Vagina (tissue), 2 donors: ENCODE measurements at places on chromosomes 6 and 20.

- H3K36me3 ChIP-seq, result no peaks in the 10 kb centered on the region
- H3K27me3 ChIP-seq, result no peaks in the 10 kb centered on the region
- no peak for DNase-seq
- H3K27ac ChIP-seq, result no peak overlapping the region
These were observed 20.7 kb upstream of the PKHD1 start for GRCh38 chr6:52108128-52108527.

DNA sequence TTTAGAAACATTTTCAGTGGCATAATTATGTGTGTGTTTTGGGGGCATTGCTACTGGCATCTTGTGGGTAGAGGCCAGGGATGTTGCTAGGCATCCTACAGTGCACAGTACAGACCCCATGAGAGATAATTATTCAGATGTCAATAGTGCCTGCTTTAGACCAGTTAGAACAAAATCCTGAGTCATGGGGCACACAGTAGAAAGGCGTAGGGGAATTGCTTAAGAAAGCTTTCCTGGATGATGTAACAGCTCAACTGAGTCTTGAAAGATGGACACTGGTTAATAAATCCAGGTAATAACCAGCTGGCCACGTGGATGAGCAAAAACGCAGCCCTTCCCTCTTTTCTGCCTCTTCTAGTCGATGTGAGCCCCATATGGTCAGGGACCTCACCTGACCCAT, 51.1 kb downstream of the KCNB1 start:
- H3K27ac ChIP-seq, result no peak overlapping the region
- DNase-seq, result no peak
- H3K36me3 ChIP-seq, result no peaks in the 10 kb centered on the region
- no peaks in the 10 kb centered on the region for H3K27me3 ChIP-seq
- no peak overlapping the region for H3K4me3 ChIP-seq

- H3K36me3 ChIP-seq, result no peaks in the 10 kb centered on the region
- H3K4me3 ChIP-seq, result no peak overlapping the region
- no peak overlapping the region for H3K27ac ChIP-seq
- H3K4me1 ChIP-seq, result no peaks in the 10 kb centered on the region
These were observed 29.8 kb downstream of the ADGRG6 start for GRCh38 chr6:142331601-142332000.

- DNase-seq, result no peak
- no peaks in the 10 kb centered on the region for H3K36me3 ChIP-seq
- H3K27ac ChIP-seq, result no peak overlapping the region
- H3K27me3 ChIP-seq, result no peaks in the 10 kb centered on the region
These were observed 335.0 kb upstream of the TSHZ2 start for GRCh38 chr20:52637201-52637600.

DNA sequence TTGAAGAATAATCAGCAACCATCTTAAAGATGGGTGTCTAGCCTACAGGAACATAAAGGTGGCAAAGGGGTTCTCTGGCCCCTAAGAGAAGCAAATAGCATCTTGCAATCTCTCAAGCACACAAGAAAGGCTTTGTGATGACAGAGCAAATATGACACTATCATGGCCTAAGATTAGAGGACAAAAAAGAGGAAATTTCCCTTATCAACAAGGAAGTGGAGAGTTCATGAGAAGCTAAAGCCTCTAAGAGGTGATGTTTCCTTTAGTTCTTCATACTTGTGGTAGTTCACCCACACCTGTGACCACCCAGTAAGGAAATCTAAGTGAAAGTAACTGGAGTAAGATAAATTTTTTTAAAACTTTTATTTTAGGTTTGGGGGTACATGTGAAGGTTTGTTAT, 88.4 kb downstream of the OLIG3 start:
- H3K4me3 ChIP-seq, result no peak overlapping the region
- H3K27me3 ChIP-seq, result no peaks in the 10 kb centered on the region
- no peaks in the 10 kb centered on the region for H3K4me1 ChIP-seq
- DNase-seq, result no peak
- no peak overlapping the region for H3K27ac ChIP-seq
- H3K36me3 ChIP-seq, result no peaks in the 10 kb centered on the region

DNA sequence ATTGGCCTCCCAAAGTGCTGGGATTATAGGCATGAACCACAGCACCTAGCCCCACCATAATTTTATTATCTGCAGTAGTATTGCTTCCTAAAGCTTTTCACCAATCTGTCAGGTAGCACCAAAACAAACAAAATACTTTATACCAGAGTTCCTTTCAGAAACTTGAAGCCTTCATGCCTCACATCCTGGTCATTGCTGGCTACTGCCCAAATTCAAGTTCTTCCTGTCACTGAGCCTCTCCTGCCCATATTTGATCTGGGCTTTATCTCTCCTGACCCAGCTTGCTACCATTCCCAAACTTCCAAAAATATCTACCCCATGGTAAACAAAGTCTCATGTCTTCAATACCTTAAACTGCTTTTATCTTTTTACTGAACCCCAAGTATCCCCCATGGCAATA, 34.9 kb upstream of the DST start:
- no peak overlapping the region for H3K27ac ChIP-seq
- peaks cover 12% of the 10 kb centered on the region for H3K4me1 ChIP-seq
- H3K27me3 ChIP-seq, result no peaks in the 10 kb centered on the region
- no peak for DNase-seq

DNA sequence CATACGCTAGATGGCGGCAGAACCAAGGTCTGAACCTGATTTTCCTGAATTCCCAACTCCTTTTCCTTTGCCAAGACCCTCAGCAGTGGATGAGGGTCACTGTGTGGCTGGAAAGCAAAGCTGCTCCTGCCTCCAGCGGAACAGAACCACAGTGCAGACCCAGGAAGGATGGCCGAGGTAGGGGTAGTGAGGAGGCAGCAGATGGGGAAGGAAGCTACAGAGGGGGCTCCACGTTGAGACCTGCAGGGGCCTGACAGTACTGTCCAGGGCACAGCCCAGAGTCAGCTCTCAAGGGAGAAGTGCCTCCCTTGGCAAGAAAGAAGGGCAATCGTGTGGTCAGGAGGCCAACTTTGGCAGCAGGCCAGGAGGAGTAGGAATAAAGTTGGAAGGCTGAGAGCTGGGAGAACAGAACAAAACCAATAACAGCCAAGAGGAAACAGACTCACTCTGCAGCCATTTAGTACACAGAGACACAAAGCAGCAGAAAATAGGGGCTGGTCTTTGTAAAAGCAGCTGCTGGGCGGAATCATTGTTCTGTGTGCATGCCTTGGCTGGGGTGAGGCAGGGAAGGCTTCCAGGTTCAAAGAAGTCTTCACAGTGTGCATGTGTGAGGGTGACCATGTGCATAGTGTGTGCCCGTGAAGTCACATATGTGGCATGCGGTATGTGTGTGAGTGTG, 3.1 kb downstream of the GABRR2 start:
- H3K27me3 ChIP-seq, result no peaks in the 10 kb centered on the region
- peaks cover 25% of the 10 kb centered on the region for H3K4me1 ChIP-seq
- no peak for DNase-seq
- H3K4me3 ChIP-seq, result peak overlapping the region; percentile 21
- peak overlapping the region; percentile 74 for H3K27ac ChIP-seq

DNA sequence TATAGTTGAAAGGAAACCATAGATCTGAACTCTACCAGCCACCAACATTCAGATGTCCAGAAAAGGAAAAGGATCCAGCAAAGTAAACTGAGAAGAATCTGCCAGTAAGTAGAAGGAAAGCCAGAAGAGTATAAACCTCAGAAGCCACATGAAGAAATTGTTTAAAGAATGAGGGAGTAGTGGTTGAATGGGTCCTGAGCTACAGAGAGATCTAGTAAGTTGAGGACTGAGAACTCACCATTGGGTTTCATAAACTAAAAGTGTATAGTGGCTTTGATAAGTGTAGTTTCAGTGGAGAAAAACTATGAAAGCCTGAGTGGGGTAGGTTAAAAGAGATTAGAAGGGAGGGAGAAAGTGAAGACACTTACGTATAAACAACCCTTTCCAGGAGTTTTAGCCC, 32.0 kb upstream of the SUMO4 start:
- no peak overlapping the region for H3K4me3 ChIP-seq
- peaks cover 3% of the 10 kb centered on the region for H3K36me3 ChIP-seq
- H3K4me1 ChIP-seq, result peaks cover 30% of the 10 kb centered on the region

DNA sequence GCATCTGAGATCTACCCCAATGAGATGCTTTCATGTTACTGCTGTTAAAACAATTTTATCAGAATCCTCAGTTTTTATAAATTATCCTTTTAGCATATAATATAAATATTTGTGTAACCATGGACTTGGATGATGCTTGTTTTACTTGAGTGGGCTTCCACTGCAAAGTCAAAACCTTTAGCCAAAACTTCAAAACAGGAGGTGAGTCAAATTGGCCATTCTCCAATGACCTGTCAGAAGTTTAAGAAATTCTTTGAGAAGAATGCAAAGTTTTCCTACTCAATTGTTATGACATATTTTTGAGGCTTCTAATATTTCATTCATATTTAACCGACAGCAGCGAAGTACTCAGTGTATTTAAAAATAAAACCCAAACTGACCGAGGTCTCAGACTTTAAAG, 507.9 kb downstream of the EYS start:
- no peak overlapping the region for H3K4me3 ChIP-seq
- H3K27me3 ChIP-seq, result no peaks in the 10 kb centered on the region
- no peak overlapping the region for H3K27ac ChIP-seq
- no peaks in the 10 kb centered on the region for H3K4me1 ChIP-seq

DNA sequence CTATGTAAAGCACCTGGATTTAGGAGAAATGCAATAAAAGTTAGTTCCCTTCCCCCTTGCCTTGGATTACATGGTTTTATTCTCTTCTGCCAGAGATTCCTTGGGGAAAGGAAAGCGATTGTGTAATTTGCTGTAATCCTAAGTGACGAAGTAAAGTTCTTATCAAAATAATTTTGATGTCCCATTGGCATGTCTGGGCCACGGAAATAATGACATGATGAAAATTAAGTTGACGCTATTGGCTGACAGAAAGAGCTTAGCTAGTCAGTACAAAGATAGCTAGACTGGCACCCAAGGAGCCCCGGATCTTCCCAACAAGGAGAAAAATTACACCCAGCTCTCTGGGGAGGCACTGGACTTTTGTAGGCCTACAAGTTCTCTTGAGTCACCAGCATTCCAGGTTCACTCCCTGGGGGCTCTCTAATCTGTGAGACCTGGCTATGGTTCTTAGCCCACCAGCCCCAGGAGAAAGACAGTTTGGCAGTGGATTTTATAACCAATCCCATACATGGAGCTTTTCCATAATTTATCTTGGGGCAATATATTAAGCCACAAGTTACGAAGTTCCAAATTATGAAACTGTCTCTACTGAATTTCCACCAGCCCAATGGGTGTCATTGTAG, 59.9 kb downstream of the FOXA2 start:
- H3K4me3 ChIP-seq, result no peak overlapping the region
- H3K27ac ChIP-seq, result no peak overlapping the region
- DNase-seq, result peak; percentile 44
- H3K36me3 ChIP-seq, result no peaks in the 10 kb centered on the region

GRCh38 chr6:165220045-165220444, 89.4 kb downstream of the C6orf118 start:
- no peak overlapping the region for H3K27ac ChIP-seq
- H3K4me1 ChIP-seq, result no peaks in the 10 kb centered on the region
- no peaks in the 10 kb centered on the region for H3K27me3 ChIP-seq
- DNase-seq, result no peak

- H3K4me1 ChIP-seq, result no peaks in the 10 kb centered on the region
- no peak overlapping the region for H3K27ac ChIP-seq
- no peak for DNase-seq
- no peaks in the 10 kb centered on the region for H3K27me3 ChIP-seq
- H3K4me3 ChIP-seq, result no peak overlapping the region
- no peaks in the 10 kb centered on the region for H3K36me3 ChIP-seq
These were observed 168.3 kb upstream of the ECI2 start for GRCh38 chr6:4303638-4304037.

- no peaks in the 10 kb centered on the region for H3K4me1 ChIP-seq
- H3K27ac ChIP-seq, result no peak overlapping the region
- no peaks in the 10 kb centered on the region for H3K27me3 ChIP-seq
- no peak overlapping the region for H3K4me3 ChIP-seq
These were observed 1176.0 kb upstream of the GJE1 start for GRCh38 chr6:140956571-140957369.

DNA sequence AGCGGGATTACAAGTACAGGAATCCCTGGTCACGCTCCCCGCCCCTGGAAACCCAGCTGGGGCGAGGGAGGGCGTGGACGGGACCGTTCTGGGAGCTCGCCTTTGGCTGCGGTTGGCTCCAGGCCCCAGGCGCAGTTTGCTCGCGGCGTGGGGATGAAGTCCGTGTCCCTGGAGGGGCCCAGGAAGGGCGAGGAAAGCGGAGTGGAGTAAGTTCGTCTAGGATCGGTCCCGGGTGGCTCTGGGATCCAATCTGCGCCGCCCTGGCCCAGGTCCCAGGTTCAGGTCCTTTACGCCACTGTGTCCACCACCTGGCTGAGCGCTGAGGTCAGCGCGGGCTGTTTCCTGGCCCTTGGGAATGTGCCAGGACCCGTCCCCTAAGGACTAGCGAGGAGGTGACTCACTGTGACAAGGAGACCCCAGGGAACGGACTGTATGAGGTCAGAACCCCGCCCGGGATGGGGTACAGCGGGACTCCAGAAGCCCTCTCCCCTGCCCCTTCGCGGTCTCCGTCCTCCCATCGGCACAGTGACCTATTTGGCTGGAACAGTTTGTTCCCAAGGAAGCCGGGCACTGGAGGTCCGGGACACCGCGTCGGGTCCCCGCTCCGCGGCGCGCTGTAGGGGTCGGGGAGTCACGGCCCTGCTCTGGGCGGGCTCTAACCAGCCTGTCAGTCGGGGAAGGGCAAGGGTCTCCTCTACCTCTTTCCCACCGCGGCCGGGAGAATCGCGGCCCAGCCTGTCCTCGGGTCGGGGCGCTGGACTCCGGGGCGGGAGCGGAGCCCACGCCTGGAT, 724 bp downstream of the CDKN1A start:
- peak overlapping the region; percentile 99 for H3K27ac ChIP-seq
- no peaks in the 10 kb centered on the region for H3K27me3 ChIP-seq
- H3K36me3 ChIP-seq, result peaks cover 4% of the 10 kb centered on the region

DNA sequence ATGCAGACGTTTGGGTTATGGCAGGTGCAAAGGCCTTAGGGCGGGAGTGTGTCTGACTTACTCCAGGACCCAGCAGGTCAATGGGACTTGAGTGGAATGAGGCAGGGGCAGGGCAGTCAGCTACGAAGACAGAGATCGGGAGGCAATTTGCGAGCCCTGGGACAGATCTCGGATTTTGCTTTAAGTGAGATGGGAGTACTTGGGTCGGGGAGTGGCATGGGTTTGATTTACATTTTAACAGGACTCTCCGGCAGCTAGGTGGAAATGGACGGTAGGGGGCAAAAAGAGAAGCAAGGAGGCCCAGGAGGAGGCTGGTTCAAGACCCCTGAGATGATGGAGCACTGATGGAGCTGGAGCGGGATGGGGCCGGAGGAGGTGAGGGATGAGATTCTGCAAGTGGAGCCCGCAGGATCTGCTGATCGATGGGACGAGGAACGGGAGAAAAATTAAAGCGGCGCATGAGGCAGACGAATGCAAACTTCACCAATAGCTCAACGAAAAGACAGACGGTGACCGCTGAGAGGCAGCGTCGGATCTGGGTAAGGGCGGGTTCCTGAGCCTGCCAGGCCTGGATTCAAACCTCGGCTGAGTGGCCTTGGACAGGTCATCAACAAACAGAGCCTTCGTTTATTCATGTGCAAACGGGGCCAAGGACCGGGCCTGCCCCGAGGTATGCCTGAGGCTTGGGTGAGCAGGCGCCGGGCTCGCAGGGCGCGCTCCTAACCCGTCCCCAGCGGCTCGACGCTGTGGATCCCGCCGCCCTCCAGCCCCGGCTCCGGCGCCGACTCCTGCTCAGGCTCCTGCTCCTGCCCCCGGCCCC, 756 bp upstream of the RBCK1 start:
- no peaks in the 10 kb centered on the region for H3K27me3 ChIP-seq
- peaks cover 14% of the 10 kb centered on the region for H3K36me3 ChIP-seq
- H3K27ac ChIP-seq, result peak overlapping the region; percentile 88
- peak overlapping the region; percentile 67 for H3K4me3 ChIP-seq
